ENCODE measurements at places on chromosomes 12 and 14. TPM values are rescaled to one million over a fixed set of nuclear protein-coding genes. Genes with fewer than 3 reads are reported as not detected.

DNA sequence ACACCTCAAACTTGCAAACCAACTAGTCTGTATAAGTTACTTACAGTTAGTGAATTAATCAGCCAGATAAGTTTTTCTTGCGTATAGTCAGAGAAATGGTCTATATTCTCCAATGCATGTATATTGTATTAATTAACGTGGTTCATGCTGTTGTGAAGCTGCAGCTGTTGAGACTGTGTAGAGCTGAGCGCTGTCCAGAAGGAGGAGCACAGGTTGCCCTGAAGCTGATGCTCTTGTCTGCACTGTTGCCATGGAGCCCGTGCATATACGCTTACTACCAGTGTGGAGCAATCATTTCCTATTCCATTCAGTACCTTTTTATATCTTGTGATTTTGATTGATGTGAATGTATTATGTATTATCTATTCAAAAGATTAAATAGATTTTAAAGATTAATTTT lies 74.3 kb upstream of the ARID2 start:
- no peak for DNase-seq

DNA sequence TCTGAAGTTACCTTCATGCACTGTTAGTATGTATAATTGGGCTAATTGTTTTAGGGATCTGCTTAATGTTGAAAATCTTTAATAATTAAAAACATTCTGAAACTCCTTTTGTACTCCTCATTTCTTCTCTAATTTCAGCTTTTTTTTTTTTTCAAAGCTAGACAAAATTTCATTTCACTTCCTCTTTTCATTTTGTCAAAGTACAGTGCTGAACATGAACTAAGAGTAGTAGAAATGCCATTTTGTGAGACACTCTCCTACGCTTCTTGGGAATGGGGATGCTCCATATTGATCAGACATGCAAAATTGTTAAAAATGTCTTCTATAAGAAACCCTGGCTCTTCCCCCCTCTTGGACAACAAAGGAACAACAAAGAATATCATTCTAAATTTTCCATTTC lies 1.7 kb downstream of the ABCD2 start:
- no peak for DNase-seq

DNA sequence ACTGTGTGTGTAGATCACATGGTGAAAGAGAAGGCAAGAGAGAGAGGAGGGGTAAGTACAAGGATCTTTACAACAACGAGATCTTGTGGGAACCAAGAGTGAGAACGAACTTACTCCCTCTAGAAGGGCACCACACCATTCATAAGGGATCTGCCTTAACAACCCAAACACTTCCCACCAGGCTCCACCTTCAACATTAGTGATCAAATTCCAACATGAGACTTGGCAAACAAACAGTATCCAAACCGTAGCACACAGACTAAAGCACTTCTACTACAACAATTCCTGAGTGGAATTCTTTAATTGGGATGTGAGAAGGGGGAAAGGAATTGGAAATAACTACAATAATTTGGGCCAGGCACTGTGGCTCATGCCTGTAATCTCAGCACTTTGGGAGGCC lies 35.0 kb upstream of the ESR2 start:
- no peak for DNase-seq

GRCh38 chr12:62647586-62647985 lies 181.0 kb downstream of the MON2 start:
- DNase-seq = peak; percentile 44

- peak; percentile 61 for DNase-seq
Measured at GRCh38 chr14:104248203-104249055, 110.0 kb downstream of the KIF26A start.

GRCh38 chr12:115758877-115759620 lies 518.4 kb downstream of the MED13L start:
- no peak for DNase-seq

DNA sequence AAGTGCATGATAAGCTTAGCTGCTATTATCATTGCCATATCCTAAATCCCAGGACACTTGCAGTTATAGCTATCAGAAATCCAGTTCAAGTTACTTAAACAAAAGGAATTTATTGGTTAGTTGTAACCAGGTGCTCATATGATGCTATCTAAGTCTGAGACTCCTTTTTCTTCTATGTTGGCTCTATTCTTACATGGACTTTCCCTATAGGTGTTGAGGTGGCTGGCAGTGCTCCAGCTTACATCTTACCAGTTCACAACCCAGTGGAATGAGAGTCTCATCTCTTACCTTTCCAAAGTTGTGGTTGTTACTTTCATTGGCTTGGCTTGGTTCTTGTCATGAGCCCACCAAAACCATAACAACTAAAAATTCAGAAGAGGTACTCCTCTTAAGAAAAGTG lies 94.6 kb downstream of the DACT1 start:
- DNase-seq = no peak

- DNase-seq = no peak
Measured at GRCh38 chr14:39430762-39431415, 1.3 kb downstream of the FBXO33 start.

DNA sequence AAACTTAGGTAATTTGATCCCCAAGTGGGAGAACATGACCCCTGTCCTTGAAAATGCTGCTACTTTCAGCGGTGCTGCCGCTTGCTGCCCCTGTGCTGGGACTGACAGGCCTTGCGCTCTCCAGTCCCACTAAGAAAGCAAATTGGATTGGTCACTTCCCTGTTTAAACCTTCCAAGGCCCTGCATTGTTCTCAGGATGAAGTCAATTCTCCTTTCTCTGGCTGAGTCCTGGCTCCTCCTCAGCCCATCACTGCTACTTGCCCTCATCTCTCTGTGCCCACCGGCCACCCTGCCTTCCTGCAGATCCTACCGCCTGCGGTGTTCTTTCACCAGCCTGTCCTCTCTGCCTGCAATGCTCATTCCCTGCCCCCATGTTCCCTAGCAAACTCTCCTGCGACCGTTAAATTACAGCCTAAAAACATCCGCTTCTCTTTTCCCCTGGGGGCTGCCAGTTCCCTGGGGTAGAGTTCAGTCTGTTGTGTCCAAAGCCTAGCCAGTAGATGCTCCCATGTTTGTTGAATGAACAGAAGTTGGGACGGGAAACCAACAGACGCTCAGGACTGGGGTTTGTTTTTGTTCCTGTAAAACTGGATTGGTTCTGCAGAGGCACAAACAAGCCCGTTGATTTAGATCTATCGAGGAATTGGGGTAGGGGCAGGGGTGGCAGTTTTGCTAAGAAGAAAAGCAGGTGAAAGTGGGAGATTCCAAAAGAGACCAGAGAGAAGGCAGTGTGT lies 127.3 kb upstream of the HIF1A start:
- no peak for DNase-seq

DNA sequence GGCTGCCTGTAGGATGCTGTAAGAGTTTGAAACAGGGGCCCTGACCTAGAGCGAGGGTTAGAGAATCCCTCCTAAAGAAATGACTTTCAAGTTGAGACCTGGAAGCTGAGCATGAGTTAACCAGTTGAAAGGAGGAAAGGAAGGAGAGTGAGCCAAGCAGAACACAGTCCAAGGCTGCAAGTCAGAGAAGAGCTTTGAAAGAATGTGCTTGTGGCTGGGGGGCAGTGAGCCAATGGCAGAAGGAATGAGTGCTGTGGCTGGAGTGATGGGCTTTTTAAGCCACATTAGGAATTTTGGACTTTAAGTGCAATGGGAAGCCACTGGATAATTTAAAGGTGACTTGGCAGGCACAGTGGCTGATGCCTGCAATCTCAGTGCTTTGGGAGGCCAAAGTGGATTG lies 18.1 kb downstream of the CDKN1B start:
- DNase-seq = no peak

CD69 gene
- 2.2 TPM for total RNA-seq

OTX2 gene
- total RNA-seq = not detected

DPF3 gene
- total RNA-seq = 1.1 TPM

CHST11 gene
- 7.3 TPM for total RNA-seq

SMAGP gene
- total RNA-seq = 57.2 TPM

EFCAB11 gene
- total RNA-seq = 5.3 TPM

RERG gene
- 7.6 TPM for total RNA-seq

CLEC2A gene
- 70.2 TPM for total RNA-seq

ASPG gene
- 12.1 TPM for total RNA-seq

All from lower leg skin (tissue), 4 donors.